ENCODE measurements at places on chromosomes 1 and 21.

- no peak for DNase-seq
These were observed 265.2 kb downstream of the ASTN1 start for GRCh38 chr1:176899321-176899720.

DNA sequence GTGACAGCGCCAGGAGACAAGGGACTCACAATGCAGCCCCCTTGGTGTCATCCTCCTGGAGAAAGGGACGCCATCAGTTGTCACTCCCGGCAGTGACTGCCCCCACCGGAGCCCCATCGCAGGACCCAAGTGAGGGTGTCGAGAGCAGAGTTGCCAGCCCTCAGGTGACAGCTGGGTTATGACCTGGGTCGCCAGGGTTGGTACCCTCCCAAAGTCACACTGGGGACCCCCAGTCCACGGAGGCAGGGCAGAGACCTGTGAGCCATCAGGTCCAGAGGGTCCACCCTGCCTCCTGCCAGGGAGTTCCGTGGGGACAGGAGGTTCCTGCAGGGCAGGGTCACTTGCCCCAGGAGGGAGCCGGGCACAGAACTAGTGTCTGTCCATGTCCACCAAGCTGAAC is 78.2 kb upstream of the IFFO2 start:
- peak; percentile 43 for DNase-seq

GRCh38 chr1:52365071-52365745 is 797 bp downstream of the CC2D1B start:
- DNase-seq: peak; percentile 68

DNA sequence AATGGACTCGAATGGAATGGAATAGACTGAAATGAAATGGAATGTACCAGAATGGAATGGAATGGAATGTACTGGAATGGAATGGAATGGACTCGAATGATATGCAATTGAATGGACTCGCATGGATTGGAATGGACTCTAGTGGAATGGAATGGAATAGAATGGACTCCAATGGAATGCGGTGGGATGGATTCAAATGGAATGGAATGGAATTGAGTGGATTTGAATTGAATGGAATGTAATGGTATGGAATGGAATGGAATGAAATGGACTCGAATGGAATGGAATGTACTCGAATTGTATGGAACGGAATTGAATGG is 99.6 kb upstream of the FBXO28 start:
- no peak for DNase-seq
